ENCODE measurements at places on chromosomes 11 and 22.

DNA sequence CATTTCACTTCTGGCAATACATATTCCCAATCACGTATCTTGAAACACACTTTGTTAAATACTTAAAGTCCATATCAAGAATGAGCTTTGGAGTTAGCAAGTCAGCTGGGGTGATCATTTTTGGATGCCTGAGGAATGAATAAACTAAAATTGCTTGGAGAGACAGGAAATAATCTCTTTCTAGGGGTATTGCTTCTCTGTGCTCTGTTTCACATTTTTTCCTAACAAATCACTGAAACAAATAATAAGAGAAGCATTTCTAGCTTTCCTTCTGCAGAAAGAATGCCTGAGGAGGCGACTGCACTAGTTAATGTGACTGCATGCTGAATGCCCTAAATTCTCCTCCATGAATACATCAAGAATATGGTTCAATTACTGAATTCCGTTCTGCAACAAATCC is 541.4 kb upstream of the CCDC90B start:
- DNase-seq: no peak

DNA sequence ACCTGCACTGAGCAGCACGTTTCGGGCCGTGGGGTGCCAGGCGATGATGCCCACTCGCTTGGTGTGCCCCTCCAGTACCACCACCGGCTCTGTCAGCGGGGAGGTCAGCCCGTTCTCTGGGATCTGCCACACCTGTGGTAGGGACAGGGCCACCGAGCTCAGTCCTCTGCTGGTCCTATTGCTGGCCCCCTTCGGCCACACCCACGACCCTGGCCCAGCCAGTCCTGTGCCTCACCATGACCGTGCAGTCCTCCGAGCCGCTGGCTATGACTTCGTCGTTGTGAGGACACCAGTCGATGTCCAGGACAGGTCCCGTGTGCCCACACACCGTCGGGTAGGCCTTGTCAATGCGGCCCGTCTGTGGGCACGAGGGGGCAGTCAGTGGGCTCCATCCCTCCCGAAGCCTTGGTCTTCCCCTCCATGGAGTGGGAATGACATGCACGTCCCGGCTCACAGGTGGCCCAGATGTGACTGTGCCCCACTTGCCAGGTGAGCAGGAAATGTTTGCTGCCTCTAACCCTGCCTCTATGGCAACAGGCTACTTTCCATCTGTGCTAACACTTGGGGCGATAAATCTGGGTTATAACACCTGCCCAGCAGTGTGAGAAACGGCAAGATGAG is 1.4 kb downstream of the CORO1B start:
- DNase-seq: no peak

- no peak for DNase-seq
These were observed 20.1 kb upstream of the CARS1 start for GRCh38 chr11:3077189-3077836.

GRCh38 chr22:19832476-19833108 is 22.1 kb downstream of the GNB1L start:
- no peak for DNase-seq

DNA sequence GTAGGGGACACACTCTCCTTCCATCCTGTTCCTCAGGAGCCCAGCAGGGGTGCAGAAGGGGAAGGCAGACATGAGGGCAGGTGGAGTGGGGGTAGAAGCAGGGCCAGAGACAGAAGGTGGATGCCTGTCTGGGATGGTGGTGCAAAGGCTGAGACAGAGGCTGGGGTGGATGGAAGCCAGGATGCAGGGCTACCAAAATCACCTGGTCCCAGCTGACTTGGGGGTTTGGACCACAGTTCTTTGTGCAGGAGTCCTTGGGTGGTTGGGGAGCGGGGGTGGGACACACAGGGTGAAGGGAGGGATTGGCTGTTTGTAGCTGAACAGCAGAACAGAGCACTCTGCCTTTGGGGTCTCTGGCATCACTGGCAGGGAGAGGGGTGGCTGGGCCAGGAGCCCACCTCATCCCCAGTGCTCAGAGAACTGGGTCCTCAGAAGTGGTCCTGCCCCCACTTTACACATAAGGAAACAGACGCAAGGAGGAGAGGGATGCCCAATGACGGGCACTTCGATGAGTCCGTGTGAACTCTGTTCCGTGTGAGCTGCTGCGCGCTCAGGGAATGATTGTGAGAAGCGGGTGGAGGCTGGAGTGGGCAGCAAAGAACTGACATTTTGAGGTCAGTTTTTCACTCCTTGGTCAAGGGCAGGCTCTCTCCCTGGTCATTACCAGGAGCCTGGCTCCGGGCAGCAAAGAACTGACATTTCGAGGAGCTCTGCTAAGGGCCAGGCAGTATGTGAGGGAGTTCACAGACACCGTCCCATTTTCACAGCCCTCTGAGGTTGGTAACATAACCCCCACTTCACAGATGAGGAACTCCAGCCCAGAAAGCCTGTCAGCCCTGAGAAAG is 1.9 kb downstream of the TAGLN start:
- no peak for DNase-seq

- DNase-seq: no peak
These were observed 37.3 kb downstream of the GALNT18 start for GRCh38 chr11:11584530-11584810.

DNA sequence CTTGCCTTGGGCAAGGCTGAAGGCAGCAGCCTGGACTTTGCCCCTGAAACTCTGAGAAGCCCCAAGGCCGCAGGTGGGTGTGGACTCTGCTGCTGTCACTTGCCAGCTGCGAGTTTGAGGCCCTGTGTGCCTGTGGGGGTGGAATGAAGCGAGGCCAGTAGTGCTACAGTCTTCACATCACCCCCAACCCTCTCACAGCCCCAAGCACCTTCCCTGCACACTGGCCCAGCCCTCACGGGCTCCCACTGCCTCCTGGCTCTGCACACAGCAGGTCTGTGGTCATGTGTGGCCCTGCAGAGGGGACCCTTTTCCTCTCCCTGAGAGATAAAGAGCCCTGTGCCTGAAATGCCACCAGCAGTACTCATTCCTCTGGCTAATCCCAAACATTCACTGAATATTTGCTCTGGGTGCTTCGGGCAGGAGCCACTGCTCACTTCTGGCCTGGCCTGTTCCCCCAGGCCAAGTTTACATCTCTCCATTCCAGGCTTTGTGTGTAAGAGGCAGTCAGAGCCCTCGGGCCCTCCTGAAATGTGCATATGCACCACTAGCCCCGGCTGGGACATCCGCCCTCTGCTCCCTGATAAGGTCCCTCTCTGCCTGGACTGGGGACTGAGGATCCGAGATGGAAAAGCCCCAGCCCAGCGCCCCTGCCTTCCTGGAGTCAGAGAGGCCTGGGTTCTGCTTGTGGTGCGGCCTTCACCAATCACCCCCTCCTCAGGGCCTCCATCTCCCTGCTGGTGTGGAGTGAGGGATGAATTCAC is 17.7 kb downstream of the MGAT3 start:
- DNase-seq: no peak

- DNase-seq: no peak
These were observed 3.3 kb upstream of the DDI1 start for GRCh38 chr11:104033134-104033533.

DNA sequence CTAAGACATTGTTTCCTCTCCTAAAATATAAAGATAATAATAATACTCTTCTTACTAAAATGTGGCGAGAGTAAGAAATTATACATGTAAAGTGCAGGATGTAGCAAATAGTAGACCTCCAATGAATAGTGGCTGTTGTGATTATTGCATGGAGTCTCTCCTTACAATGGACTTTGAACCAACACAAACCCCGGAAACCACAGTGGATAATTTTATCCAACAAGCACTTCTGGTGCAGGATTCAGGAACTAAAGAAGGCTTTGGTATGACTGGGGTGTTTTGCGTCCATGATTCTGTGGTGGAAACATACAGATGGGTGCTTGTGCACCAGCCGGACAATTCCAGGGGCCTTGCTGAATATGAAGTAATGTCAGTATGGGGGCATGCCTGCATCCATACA is 146.4 kb upstream of the UBASH3B start:
- no peak for DNase-seq

- DNase-seq: peak; percentile 39
These were observed 46.2 kb downstream of the IGF2 start for GRCh38 chr11:2092956-2093412.

GRCh38 chr11:130561441-130561881 is 113.0 kb downstream of the ADAMTS15 start:
- no peak for DNase-seq

GRCh38 chr11:66543263-66544107 is 2.4 kb downstream of the ZDHHC24 start:
- DNase-seq: peak; percentile 23

- no peak for DNase-seq
These were observed 19.8 kb upstream of the FJX1 start for GRCh38 chr11:35598254-35599125.

GRCh38 chr11:2519862-2520735 is 75.3 kb downstream of the KCNQ1 start:
- no peak for DNase-seq

- no peak for DNase-seq
These were observed 119.5 kb upstream of the GRIA4 start for GRCh38 chr11:105490333-105490732.

- no peak for DNase-seq
These were observed 71.8 kb upstream of the B3GAT1 start for GRCh38 chr11:134483857-134484256.

DNA sequence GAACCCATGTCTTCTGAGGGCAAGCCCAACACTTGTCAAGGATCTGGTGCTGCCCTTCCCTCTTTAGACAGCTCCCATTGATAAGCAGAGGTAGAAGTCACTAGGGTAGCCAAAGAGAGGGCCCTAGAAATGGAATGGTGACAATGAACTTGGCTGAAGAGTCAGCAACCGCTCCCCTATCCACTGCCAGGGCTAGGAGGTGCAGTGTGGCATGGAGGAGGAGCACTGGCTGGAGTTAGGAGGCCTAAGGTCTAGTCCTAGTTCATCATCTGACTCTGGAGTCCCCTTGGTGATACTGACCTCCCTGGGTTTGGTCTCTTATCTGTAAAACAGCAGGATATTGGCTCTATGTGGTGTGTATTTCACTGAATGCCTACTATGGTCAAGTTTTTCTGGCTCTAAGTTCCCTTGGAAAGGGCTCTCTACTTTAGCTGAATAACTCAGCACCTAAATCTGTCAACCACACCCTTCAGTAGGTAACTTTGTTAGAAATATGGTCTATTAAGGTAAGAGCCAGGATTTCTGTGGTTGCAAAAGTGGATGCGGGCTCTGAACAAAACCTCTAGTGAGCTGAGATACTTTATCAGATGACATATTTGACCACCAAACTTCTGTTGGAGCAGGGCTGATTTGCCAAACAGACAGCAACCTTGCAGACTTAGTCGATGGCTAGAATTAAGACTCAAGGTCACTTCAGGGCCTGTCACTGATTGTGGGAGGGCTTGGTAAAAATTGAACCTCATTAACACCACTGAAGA is 10.5 kb downstream of the TIMP3 start:
- DNase-seq: no peak

DNA sequence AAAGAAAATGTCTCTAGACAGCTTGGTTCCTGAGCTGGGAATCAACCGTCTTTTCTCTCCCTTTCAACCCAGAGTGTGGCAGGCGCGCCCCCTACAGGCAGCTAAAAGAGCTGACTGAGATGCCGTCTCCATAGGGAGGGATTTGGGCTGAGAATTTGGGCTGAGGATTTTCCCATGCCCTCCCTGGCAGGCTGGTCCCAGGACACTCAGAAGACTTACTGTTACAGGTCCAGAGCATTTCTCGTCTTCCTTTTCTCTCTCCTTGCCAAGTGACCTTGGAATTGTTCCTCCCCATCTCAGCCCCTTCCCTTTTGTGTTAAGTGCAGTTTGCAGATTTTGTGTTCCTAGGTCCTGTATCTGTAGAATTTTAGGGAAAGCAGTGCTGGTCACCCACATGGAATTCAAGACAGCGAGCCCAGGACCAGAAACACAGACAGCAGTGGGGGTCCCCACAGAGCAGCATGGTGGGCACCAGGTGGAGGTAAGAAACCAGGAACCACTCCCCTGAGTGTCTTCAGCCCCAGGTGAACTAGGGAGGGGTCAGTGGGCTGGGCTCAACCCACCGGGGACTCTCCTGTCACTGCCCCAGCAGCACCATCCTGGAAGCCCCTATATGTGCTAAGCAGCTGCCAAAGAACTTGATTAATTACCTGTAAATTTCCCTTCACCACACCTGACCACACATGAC is 9.9 kb upstream of the IGLL5 start:
- DNase-seq: peak; percentile 71

DNA sequence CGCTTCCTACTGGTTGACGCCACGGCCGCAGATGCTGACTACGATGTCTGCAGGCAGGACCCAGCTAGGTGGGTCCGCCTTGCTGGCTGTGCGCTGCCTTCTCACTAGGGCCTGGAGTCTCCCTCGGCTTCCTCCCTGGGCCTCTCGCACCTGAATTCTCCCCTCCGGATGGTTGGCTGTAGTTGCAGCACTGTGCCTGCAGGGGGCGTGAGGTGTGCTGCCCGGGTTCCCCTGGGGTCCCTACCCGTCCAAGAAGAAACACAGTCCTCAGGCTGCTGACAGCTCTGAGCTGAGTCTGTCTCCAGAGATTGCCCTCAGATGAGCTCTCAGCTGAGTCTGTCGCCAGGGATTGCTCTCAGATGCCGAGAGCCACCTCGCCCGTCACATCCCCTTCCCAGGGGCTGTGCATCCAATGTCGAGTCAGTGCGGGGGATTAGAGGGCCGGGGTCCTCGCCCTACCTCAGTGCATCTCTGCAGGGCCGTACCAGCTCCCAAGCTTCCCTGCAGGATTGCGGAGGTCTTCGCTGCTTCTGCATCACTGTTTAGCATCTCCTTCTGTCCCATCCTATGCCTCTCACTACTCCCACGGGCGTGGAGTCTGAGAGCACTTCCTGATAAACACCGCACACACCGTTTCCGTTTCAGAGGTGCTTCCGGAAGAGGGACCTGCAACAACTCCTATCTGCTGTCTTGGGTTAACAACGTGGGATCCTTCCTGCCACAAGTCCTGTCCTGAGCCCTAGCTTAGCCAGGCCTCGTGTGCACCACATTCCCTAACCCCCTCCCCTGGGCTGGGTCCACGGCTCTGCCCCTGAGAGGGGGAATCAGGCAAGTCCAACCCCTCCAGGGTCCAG is 196.9 kb downstream of the CSNK2A3 start:
- peak; percentile 24 for DNase-seq

- no peak for DNase-seq
These were observed 95.3 kb downstream of the SERGEF start for GRCh38 chr11:17917556-17917955.

GRCh38 chr11:66727282-66728037 is 1.6 kb downstream of the SPTBN2 start:
- no peak for DNase-seq

DNA sequence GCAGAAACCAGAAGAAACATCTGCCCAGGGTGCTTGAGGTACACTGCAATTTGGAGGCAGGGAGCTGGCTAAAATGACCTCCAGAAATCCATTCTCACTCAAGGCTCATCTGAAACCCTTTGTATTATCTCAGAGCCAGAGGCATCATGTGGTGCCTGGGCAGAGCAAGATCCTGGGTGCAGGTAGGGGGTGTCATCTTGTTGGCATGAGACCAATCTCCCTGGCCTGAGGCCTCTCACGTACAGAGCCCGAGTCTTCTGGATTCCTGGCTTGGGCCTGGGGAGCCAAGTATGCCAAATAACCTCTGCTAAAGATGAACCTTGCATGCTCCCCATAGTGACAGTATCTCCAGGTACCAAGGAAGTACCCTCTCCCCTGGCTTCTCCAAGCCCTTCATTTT is 2.4 kb downstream of the LMO1 start:
- DNase-seq: no peak

Data from stimulated activated naive CD4-positive, alpha-beta T cell treated with Interleukin-2 at 50 U/mL for 16 hours (primary cell).